ENCODE measurements at places on chromosomes 12 and 14.
A peak's percentile ranks its signal among the peaks of the same experiment; 100 is the strongest.

- no peak for DNase-seq
Observed at GRCh38 chr12:102501773-102502172, 21.4 kb upstream of the IGF1 start.

DNA sequence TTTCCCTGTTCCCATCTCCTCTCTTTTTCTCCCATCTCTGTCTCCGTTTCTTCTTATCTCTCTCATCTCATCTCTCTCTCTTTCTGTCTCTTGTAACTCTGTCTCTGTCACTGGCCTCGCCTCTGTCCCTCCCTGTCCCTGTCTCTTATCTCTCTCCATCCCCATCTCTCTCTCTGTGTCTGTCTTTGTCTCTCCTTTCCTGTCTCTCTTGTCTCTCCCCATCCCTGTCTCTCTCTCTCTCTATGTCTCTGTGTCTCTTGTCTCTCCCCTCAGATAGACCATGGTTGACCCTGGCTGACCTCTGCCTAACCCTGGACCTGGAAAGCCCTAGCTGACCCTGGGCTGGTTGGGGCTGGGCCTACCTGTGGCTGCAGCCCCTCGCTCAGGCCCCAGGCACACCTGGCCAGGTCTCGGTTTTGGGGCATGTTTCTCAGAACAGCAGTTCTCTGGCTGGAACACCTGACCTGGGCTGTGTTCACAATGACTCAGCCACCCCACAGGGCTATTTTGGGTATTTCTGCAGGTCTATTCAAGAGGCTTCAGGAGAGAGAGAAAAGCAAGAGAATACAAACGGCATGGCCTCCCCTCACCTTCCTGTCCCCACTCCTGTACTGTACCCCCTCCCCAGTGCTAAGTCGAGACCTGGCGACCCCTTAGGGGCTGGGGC, 174.4 kb downstream of the TMEM121 start:
- DNase-seq = no peak

- DNase-seq = no peak
Observed at GRCh38 chr14:63147018-63147417, 57.2 kb upstream of the RHOJ start.

DNA sequence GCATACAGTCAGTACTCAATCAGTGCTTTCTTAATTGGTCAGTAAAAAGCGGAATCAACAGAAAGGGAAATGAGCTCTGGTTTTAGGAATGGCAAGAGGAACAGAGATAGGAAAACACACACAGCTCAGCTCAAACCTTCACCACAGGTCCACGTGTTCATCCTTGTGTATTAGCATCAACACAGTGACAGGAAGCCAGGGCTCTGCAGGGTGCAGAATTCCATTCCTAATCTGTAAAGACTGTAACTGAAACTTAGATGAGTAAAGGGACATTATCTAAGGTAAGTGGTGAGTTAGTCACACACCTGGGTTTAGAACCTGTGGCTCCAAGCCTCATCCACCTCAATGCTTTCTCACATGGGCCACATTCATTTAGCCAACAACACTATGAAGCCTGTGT, 1242.2 kb upstream of the TMEM132C start:
- no peak for DNase-seq

- no peak for DNase-seq
Observed at GRCh38 chr12:125064492-125064891, 743 bp upstream of the AACS start.

- DNase-seq = no peak
Observed at GRCh38 chr14:95514131-95515079, 2.0 kb downstream of the SYNE3 start.

DNA sequence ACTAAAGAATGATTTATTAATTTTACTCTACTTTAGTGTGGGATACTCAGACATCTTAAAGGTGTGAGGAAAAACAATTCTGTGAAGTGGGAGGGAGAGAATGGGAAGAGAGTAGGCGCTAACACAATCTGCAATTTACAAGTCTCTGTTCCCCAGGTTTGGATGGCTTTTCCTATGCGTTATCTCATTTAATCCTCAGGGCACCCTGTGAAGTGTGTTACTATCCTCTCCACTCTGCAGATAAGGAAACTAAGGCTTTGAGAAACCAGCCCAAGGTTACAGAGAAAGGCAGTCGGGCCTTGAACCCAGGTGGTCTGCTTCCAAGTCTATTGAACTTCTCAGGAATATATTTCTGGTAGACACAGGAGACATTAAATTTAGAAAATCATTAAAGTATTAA, 36.2 kb upstream of the TUBA1C start:
- DNase-seq = no peak

- no peak for DNase-seq
Observed at GRCh38 chr12:5514545-5514944, 82.6 kb downstream of the NTF3 start.

- DNase-seq = no peak
Observed at GRCh38 chr14:53542732-53543131, 389.6 kb upstream of the DDHD1 start.

GRCh38 chr14:104604458-104605449, at the start of gene TMEM179:
TMEM179 (minus strand) TSS chr14:104604772; CDS start chr14:104604741, 31 bp downstream.
- no peak for DNase-seq

DNA sequence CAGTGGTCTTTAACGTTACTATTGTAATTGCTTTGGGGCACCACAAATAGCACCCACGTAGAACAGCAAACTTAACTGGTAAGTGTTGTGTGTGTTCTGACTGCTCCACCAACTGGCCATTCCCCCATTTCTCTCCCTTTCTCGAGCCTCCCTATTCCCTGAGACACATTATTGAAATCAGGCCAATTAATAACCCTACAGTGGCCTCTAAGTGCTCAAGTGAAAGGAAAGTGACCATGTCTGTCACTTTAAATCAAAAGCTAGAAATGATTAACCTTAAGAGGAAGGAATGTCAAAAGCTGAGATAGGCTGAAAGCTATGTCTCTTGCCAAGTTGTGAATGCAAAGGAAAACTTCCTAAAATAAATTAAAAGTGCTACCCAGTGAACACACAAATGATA, 22.3 kb downstream of the PPP1R13B start:
- no peak for DNase-seq

DNA sequence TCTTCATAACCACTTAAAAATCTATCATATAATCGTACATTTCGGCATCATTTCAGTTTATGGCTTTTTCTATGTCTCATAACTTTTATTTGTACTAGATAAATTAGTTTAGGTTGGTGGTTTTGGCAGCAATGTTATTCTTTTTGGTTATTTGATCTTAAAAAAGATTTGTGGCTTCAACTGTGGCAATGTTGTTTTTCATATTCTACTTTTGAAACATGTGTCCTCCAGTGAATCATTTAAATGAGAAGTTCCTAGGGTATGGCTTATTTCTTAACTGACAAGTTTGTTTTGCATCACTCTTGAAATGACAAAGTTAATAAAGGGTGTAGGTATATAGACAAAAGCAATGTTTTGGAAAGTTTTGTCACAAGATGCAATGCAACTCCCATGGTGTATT, 11.1 kb upstream of the KITLG start:
- DNase-seq = no peak

DNA sequence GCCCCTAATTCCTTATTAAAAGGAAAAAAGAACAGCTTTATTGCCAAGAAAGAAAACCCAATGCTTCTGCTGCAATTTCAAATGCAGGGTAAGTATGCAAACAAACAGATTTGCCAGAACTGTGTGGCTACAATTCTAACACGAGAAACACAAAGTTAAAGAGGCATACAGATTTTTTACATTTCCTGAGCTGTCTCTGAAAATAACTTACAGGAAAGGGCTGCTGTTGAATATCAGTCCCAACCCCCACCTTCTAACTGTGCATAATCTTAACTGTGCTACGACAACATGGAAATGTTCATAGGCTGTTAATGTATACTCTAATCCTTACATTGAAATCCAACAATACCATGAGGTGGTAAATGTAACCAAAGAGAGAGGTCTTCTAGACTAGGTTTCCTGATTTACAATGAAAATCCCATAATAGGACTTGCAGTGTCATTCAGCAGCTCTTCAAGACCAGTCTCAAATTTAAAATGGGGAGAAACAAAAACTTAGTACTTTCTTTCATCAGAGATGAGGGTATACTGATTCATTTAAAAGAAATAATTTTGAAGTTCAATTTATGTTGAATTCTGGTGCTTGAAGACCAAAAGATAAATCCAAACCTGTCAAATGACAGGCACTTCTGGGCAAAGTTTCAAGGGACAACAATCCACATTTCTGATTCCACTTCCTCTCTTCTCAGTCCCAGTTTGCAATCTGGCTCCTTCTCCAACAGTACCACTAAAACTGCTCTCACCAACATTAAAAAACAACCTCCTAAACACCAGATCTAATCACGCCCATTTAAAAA, 14.4 kb downstream of the FGD6 start:
- no peak for DNase-seq

DNA sequence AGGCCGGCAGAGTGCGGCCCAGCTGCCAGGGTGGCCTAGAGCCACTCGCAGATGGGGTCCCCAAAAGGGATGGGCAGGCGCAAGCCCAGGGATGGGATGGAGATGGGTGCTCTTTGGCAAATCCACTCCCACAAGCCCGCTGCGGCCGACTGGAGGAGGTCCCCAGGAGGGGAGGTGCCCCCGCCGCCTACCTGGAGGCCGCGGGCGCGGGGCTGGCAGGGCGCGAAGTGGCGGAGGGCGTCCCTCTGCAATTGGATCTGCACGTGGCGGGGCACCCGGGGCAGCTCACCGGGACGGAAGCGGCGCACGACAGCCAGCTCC, 730 bp downstream of the PPP1R3E start:
- DNase-seq = no peak

DNA sequence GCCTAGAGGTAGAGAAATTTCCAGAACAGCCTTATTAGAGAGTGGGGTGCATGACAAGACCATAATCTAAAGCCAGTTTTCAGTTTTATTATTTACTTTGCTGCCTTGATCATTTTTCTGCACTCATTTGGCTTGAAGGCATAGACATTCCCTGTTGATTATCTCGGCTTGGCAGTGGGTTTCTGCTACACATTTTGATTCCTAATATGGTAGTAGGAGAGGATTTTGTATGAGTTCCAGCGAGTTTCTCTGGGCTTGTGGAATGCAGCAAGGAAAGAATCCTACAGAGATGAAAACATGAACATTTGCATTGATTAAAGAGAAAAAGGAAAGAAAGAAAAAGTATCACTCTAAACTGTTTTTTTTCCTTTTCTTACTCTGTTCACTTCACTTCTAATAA, 281.2 kb downstream of the PAWR start:
- DNase-seq = peak; percentile 39

DNA sequence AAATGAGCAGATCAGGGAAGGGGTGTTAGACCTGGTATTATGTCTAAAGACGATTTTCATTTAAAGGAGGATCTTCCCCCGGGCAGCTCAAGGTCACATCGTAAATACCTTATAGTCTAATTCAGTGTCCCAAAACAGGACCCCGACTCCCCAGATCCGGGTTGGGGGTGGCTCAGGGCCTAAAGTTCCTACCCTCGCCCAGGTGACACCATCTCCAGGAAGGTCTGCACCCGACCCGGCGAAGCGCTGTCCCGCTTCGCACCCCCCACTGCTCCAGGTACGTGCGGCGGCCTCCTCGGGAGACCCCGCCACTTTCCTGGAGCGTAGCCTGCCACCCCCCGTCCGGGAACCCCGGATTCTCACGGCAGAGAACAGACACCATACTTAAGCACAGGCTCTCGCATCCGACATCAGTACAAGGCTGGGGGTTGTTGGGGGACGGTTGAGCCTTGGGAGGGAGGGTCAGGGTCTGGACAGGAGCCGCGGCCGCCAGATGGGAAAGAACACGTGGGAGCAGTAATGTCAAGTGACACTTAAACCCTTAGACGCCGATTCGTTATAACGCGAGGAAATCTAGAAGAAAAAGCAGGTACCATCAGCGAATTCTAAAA, 556 bp downstream of the TIMM9 start:
- DNase-seq = no peak

DNA sequence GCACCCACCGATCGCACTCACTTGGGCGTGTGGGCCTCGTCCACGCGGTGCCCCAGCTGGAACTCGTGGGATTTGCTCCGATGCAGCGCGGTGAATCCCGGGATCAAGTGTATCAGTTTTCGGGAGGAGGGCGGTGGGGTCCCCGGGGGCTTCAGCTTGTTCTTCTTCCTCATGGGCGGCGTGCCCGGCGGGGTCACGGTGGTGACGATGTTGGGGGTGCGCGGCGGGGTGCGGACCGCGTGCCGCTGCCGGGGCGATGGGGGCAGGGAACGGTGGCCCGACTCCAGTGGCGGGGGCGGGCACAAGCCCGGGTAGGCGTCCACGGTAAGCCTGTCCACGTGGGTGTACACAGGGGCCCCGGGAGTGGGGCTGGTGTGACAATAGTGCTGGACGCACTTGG, 207.8 kb downstream of the KSR2 start:
- no peak for DNase-seq

DNA sequence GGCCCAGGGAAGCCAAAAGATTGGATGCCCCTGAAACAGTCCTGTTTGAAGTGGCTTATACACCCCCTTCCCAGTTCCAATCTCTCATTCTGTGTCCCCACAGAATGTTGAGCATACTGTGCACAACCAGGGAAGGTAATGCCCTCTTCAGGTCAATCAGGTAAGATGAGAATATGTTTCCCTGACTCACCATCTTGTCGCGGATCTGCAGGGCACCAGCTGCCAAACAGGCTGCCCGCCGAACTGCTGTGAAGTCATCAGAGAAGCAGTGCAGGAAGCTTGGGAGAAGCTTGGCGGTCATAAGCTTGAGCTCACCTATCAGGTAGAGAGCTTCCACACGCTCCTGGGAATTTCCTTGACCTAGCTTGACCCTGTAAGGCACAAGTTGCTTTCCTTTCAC, 9.6 kb downstream of the RIOX1 start:
- no peak for DNase-seq

DNA sequence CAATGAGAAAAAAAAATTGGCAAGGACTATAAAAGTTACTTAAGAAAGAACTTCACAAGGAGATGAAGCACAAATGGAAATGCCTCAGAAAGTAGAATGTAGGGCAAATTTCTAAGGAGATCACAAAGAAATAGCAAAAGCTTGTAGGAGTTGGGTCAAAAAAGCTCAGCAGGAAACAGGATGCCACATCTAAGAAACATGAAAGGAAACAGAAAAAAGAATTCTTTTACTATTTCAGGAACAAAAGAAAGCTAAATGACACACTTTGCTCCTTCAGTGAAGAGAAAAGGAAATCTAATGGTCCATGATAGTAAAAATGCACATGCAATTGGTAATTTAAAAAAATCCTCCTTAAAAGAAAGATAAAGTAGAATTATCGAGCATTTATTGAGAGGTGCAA, 452.1 kb upstream of the GARIN6 start:
- no peak for DNase-seq

DNA sequence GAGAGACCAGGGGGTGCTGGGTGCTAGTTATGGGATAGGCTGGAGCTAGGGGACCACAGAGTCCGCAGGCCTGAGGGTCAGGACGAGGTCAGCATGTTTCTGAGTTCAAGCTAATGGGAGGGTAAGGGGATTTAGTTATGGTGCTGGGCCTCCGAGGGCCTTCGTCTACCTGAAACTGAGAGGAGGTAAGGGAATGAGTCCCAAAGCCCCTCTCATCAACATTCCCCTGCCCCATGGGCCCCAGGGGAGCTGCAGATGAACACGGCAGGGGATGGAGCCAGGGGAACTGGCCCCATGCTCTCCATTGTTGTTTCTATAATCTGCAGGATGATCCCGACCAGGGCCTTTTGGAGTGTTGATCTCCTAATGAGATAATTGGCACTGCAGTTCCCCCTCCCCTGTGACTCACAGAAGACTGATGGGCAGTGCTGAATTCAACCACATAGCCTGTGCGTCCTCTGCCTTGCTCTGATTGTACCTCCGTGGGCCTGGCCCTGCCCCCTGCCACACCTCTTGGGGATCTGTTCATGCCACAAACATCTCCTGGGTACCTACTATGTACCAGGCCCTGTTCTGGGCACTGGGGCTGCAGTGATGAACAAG, 21.4 kb downstream of the FAIM2 start:
- no peak for DNase-seq

Data from amniotic stem cell (primary cell).